Motor neuron (in vitro differentiated cells): ENCODE measurements at places on chromosomes 11 and 22. TPM values are rescaled to one million over a fixed set of nuclear protein-coding genes. Genes with fewer than 3 reads are reported as not detected.

ARFGAP2 gene
- 58.2 and 61.9 TPM in 2 replicates for total RNA-seq

SHISAL1 gene
- 2.8 and 2.9 TPM in 2 replicates for total RNA-seq

SLC37A2 gene
- 0.97 and 1.2 TPM in 2 replicates for total RNA-seq

CEND1 gene
- total RNA-seq = 19.4 and 20.0 TPM in 2 replicates

SMC1B gene
- total RNA-seq = 0.07 TPM in 2 replicates

ARSA gene
- 24.5 and 35.2 TPM in 2 replicates for total RNA-seq

TOLLIP gene
- total RNA-seq = 19.2 and 20.5 TPM in 2 replicates

STK33 gene
- total RNA-seq = 0.70 and 1.1 TPM in 2 replicates

ENTHD1 gene
- total RNA-seq = 0.31 TPM in 1 of 2 replicates, not detected in the other

MICAL3 gene
- total RNA-seq = 20.8 and 23.8 TPM in 2 replicates

CAT gene
- 19.6 and 23.1 TPM in 2 replicates for total RNA-seq
